Fibroblast of mammary gland (primary cell): ENCODE measurements at places on chromosomes 4 and X.

- DNase-seq = no peak
Observed at GRCh38 chrX:80173261-80173660, 158.7 kb downstream of the TBX22 start.

DNA sequence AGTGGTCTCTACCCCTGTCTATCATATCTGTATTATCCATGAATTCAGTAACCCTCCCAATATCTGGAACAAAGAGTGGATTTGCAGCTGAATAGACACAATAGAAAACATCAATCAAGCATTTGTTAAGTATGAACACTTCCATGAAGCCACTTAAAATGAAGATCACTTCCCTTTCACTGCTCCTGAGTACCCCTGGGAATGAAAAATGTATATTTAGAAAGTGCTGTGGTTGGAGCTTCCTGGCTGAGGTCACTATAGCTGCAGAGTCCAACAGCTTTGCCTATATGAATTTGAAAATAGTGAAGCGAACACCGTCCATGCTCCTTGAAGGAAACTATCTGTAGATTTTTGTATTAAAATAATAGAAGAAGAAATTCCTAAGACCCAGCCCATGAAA is 227.0 kb downstream of the DTHD1 start:
- DNase-seq = no peak

DNA sequence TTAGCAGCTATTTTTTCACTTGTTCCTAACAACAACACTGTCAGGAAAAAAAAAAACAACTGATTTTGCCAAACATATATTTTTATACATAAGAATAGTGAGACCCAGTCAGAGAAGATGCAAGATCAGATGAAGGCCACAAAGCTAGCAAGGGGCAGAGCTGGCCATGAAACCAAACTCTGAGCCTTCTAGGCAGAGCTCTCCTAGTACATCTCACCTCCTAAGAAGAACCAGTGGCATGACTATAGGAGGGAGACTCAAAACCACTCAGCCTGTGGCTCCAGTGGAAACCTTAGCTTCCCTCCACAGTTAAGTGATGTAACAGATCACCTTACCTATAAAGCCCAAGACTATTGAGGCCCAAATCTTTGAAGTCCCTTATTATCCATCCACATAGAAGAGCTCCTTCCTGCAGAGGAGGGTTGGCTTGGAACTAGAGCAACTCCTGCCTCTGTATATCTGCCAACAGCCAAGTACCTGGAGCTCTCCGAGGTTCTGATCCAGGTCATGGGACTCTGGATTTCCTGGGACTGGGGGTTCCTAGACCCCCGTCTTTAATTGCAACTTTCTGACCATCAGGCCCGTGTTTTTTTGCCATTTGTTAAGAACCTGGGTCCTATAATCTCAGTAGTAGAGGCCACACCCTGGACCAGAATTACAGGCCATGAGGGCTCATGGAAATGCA is 136.5 kb downstream of the SH3KBP1 start:
- no peak for DNase-seq

- DNase-seq = no peak
Observed at GRCh38 chrX:15804563-15804962, 14.3 kb downstream of the ZRSR2 start.

DNA sequence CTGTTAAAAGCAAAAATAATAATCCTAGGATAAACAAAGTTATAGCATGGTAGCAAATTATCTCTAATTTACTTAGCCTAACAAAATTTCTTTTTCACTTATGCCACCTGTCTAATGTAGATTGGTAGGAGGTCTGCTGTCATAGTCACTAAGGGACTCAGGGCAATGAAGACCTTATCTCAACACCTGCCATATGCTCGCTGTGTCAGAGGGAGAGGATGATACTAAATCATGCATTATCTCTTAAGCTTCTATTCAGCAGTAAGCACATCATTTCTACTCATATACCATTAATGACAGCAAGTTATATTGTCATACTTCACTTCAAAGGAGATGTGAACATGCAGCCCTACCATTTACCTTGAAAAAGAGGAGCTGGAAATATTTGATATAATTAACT is 44.1 kb downstream of the AFM start:
- no peak for DNase-seq

- DNase-seq = no peak
Observed at GRCh38 chr4:72531768-72532290, 37.2 kb downstream of the ADAMTS3 start.
